Posterior cingulate gyrus (tissue), 11 donors: ENCODE measurements at places on chromosomes 13 and 19.

DNA sequence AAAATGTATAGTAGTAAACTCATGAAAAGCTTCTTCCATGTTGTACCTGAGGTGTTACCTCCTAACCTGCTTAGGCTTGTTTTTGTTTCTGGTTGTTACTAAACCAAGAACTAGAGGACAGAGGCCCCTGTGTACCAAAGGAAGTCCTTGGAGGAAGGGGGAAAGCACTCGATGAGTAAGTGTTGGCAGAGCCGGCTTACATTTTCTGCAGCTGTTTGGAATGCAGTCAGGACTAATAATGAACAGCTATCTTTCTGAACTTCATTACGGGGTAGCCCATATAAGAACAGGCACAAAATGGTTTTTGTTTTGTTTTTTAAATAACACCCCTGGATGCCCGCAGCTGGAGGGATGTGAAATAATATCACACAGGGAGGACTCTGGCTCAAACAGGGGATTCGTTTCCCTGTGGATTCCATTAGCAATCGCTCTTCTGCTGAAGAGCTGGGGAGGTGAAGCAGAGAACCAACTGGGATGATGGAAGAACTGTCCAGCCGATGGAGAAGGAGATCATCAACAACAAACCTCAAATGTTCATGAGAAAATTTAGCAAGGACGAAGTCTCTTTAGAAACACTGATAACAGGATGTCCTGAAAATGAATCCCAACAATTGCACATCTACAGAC is 214.2 kb upstream of the MAB21L1 start:
- no peak for DNase-seq

DNA sequence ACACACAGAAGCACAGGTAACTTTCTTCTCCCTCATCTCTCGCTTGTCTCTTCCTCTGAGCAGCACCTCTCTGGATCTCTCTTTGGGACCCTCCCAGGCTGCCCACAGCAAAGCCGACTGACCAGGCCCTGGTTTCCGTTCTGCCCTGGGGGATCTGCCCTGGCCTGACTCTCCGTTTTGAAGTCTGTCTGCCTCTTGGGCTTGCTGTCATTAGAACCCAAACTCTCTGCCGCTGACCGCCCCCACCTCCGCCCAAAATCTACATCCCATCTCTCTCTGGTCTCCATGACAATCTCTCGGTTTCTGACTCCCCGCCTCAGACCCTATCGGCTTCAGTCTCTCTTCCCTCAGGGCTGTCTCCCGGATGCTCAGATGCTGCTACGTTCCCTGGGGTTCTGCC is 6.9 kb downstream of the KCNC3 start:
- no peak for DNase-seq

- no peak for DNase-seq
Measured at GRCh38 chr13:45849408-45849807, 2.1 kb downstream of the SIAH3 start.

GRCh38 chr13:50225193-50226155 is 210.2 kb downstream of the KCNRG start:
- no peak for DNase-seq
